Kasumi-1 (cell line): ENCODE measurements at places on chromosomes 5 and 9.

DNA sequence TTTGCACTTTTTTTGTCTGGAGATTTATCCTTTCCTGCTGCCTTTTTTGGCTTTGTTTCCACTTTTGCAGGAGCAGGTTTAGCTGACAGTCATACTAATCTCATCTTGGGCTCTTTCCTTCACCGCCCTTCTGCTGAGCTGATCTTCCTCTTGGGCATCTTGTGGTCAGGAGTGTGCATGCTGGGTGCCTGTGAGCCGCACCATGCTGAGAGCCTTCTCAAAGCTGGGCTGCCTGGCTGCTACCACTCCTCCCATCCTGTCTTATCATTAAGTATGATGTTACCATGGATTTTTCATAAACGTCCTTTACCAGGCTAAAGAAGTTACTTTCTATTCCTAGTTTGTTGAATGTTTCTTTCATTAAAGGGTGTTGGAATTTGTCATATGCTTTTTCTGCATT is 49.5 kb upstream of the MCCC2 start:
- DNase-seq = peak; percentile 75

DNA sequence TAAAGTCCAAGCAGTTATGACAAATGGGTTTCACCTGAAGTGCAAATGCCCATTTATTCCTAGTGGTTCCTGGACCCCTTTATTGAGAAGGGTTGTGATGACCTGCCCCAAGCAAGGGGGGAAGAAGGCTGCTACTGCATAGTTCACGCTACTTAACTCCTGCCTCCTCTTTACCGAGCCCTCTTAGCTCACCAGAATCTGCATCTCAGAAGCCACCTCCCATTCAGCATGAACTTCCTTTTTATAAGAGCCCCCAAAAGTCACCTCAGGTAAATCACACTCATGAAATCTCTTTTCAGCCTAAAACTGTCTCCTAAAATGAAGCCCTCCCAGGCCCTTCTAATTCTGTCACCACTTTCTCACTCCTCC is 26.6 kb upstream of the C9orf72 start:
- no peak for DNase-seq

DNA sequence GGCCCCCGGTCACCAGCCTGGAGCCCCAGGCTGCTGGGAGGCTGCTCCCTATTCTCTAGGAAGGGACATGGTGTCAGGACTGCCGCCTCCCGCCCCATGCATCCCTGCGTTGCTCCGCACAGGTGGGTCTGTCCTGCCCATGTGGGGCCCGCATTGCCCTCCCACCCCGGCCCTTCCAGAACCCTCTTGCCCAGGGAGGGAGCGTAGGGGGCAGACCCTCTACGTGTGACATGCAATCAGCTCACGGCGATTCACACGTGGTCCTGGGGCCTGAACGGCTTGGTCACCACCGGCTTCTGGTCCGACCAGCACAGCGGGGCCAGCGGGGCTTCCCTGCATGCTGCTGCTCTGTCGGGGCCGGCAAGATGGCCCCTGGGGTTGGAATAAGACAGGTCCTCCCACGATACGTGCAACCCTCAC is 9.4 kb downstream of the SLC6A19 start:
- no peak for DNase-seq

DNA sequence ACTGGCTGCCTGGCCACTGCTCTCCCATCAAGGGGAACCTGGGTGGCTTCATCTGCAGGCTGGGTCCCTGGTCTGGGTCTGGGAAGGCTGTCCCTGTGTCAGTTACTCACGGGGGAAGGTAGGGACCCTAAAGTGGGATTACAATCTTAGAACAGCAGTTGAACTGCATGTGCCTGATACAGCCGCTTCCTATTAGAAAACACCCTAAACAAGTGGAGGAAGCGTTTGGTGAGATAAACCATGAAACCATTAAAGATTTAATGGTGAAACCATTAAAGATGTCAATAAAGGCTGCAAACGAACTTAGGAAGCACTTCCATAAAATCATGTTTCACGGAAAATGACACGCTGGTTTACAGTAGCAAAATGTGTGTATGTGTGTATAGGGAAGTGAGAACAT is 2.5 kb upstream of the GFI1B start:
- DNase-seq = no peak

DNA sequence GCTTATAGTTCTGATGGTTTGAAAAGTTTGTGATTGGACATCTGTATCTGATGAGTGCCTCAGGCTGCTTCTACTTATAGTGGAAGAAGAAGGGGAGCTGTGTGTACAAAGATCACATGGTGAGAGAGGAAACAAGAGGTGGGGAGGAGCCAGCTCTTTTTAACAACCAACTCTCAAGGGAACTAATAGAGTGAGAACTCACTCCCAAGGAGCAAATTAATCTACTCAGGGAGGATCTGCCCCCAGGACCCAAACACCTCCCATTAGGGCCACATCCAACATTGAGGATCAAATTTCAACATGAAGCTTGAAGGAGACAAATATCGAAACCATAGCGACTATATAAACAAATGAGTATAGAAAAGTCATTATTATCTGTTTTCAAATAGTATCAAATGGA is 64.7 kb upstream of the PRLR start:
- DNase-seq = no peak

GRCh38 chr9:123343443-123344191 is 12.4 kb upstream of the CRB2 start:
- no peak for DNase-seq

GRCh38 chr9:70003901-70004714 is 39.5 kb upstream of the MAMDC2 start:
- no peak for DNase-seq

- DNase-seq = no peak
These were observed 174.1 kb downstream of the TLE4 start for GRCh38 chr9:79745752-79746336.

DNA sequence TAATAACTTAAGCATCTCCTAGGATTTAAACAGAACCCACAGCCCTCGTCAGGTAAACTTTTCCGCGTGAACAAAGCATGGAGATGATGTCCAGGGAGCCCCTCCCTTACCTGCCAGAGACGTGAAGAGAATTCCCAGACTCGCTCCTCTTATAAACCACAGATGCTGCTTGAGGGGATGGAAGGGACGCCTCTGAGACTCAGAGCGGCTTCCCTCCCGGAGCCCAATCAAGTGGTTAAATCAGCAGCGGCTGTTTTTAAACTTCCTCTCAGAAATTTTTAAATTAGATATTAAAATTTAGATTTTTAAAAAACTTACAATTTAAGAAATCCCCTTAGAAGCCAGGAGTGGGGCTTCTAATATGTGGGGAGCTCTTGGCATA is 71.8 kb downstream of the RAPGEF1 start:
- DNase-seq = no peak

DNA sequence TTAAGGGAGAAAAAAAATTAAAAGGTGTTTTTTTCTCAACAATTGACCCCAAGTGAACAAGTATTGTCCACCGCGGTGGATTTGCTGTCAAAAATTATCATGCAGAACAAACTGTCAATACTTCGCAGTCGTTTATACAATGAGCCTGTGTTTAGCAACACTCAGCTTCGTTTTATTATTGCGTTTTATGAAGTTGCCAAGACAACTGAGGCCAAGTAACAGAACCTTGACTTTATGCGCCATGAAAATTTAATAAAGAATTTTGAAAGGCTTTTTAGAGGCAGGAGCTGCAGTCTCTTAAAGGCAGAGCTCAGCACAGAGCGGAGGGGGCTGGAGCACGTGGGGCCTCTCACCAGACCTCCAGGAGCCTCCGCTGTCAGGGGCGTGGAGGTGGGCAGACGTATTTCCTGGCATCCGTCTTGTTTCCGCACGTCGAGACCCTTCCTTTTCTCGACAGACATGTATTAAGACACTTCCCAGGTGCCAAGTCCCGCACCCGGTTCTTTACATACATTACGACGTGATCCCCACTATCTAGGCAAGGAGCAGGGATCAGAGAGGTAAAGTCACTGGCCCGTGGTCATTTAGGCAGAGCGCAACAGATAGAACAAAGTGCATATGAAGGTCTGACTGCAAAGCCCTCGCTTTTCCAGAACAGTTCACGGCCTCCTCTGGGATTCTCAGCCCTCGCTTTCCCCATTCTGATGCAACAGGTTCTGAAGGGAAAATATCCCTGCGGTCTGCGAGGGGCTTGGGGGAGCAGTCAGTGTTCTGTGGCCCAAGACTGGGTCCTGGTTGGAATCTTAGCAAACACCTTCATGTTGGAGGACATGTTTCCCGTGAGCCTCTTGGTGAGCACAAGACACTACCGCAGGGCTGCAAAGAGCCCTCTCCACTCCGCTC is 164.4 kb downstream of the DAB2IP start:
- DNase-seq = no peak

DNA sequence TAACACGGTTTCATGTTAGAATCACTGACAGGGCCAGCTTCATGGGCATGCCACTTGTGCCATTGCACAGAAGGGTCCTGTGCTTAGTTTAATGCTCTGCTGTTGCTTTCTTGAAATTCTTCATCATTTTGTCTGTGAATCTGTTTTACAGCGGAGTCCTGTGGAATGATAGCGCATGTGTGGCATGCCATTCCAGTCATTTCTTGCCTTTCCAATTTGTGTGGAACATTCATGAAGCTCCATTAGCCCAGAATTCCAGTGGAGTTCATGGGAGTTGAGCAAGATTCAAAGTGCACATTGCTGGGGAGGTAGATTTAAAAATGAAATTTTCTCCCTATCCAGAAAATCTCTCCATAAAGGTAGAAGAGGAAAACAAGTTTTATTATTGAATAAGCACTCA is 43.4 kb upstream of the NREP start:
- DNase-seq = no peak

- DNase-seq = no peak
These were observed 146.0 kb upstream of the FBXL7 start for GRCh38 chr5:15354021-15354420.

- no peak for DNase-seq
These were observed 84.7 kb upstream of the MAST4 start for GRCh38 chr5:66511491-66511890.

- no peak for DNase-seq
These were observed 27.3 kb downstream of the SCGB3A1 start for GRCh38 chr5:180563994-180564393.

- DNase-seq = no peak
These were observed 494 bp upstream of the STK32A start for GRCh38 chr5:147234239-147234824.

DNA sequence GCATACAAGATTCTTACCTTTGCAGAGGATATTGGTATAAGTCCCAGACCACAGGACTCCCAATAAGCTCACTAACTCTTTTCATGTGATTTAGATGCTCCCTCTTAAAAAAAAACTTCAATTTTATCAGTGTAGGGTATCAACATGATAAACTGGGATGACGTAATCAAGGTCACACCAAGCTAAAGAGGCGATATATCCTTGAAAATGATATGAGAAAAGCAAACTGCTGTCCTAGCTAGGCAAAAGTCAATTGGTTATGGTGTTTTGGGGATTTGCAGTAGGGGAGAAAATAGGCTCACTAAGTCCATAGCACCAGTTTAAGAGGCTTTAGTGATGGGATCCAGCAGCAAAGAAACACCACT is 354.4 kb downstream of the DIRAS2 start:
- no peak for DNase-seq

- DNase-seq = no peak
These were observed 403.5 kb downstream of the TAF11L14 start for GRCh38 chr5:18037718-18038117.
